ENCODE measurements at places on chromosomes 4 and X.

DNA sequence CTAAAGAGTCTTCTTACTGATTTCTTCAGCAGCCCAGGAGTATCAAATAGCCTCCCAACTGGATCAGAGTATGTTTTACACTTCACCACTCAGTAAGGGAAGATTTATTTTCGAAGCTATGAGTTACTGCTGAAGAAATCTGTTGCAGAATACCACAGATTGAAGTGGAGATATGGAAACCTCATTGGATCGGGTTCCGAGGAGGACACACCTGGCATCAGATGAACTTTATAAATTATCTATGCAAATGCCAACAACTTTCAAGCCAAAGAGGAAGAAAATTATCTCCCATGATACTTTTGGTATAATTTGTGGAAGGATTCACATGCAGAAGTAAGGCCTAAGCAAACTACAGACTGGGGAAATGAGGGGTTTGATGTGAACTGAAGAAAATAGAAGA is 515.9 kb upstream of the NDST4 start:
- DNase-seq: no peak

DNA sequence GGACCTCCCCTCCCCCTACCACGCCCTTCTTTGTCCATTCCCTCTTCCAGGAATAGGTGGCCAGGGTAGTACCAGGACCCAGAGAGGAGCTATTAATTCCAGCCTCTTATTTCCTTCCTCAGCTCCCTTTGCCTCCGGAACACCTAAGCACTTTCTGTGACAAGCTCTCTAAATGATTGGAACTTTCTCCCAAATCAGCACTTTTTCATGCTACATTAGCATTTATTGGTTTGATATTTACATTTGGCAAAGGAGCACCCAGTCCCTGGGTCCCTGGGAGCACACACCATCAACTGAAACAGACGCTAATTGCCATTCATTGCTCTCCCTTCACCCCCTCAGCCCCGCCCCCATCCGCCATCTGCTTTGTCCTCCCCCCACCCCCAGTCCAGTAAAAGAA is 182.0 kb upstream of the BCOR start:
- DNase-seq: no peak

DNA sequence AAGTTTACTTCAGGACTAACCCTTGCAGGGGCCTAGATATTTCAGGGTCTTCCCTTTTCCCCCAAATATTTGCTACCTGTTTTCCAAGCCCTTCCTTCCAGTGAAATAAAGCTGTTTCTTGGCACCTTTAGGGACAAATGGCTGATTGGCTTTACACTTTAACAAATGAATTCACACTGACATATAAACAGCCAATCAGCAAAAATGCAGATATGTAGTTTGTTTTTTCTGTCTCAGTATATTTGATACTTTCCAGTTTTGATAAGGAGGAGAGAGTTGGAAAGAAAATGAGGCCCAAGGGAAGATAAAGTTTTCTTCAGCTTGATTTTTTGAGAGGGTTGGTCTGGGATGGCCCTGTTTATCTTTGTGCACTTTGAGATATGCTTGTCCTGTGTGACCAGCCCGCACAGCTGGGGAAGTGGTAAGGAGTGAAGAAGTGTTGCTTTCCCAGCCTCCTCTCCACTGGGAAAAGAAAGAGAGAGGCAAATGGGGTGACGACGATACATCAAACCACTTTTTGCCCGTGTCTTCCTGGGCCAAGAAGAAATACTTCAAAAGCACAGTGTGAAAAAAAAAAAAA is 67.5 kb downstream of the MGST2 start:
- no peak for DNase-seq

DNA sequence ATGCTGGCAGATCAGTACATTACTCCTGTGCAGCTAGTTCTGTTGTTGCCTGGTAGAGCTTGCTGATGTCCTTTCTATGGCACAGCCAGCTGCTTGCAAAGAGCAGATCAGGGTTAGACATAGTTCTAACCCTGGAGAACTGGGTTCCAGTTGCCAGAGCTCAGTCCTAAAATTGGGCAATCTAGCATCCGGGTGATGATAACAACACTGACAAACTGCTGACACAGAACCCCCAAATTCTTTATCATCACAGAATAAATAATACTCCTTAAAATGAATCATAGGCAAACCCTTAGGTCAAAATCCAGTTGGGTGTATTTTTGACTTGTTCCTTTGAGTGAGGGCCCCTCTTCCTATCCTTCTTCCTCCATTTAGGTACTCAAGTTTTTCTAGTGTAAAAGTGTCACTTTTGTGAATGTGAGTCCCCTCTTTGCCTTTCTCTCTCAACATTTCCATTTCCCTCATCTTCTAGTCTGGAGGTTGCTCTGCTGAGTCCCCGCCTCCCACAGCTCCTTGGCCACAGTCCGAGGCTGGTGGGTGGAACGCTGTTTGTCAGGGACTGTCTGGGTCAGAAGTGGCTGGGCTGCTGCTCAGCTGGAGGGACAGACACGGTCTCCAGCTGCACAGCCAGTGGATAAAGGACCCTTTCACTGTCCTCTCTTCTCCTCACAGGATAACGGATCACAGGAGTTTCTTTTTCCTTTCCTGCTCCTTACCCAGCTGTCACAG is 93.6 kb upstream of the RASGEF1B start:
- DNase-seq: no peak

DNA sequence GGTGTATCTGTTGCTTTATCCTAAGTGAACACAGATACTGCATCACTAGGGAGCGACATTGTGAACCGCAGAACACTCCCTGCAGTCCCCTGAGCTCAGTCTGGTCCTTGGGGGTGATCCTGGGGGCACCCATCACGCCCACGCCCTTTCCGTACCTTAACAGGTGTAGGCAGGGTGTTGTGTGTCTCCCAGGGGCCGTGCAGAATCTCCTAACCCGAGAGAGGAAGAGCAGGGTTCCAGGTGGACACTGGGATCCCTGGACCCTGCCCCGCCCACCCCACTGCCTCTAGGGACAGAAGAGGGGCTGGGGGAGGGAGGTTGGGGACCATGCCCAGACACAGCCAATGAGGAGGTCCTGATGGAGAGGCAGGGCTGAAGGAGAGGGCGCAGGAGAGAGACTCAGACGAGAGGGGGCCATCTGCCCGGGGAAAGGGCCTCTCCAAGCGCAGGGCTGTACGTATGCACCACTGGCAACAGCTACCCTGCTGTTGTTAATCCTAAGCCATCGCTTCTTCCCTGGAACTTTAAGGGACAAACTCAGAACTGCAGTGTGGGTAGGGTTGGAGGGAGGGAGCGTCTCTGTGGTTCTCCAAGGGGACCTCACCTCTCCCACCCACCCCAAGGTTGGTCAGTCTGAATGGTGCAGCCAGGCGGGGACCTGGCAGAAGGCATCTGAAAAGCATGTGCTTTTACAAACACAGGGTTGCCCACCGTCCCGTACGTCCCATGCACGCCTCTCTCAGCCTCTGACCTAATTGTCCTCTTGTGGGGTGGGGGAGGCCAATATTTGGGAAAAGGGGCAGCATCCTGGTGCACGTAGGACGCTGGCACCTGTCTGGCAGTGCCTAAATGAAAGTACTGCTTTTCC is 2.5 kb downstream of the P2RY8 start:
- DNase-seq: peak; percentile 69

GRCh38 chrX:18354369-18355223 is at the start of gene SCML2:
Gene SCML2 (minus strand): TSS chrX:18354688. CDS start chrX:18334071, 20,617 bp downstream.
- peak; percentile 53 for DNase-seq

DNA sequence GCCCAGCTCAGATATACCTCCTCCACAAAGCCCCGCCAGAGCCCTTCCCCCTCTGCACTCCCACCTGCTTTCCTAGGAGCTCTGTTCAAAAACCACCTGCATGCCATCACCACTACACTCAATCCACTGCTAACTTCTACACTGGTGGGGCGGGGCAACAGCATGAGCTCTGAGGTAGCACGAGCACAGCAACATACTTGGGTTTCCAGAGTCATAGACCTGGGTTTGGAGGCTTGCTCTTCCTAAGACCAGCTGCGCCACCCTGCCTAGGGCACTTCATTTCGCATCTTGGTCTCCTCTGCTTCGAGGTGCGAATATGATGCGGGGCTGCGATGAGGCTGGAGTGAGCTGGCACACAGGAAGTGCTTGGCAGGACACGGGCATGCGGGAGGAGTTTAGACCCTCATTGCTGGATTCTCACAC is 3.6 kb downstream of the SASH3 start:
- no peak for DNase-seq

- DNase-seq: no peak
Observed at GRCh38 chr4:30718641-30719453, 1.3 kb upstream of the PCDH7 start.

- DNase-seq: no peak
Observed at GRCh38 chr4:83862471-83862870, 326.6 kb downstream of the GPAT3 start.

- no peak for DNase-seq
Observed at GRCh38 chrX:129785160-129785947, 5.6 kb downstream of the SASH3 start.

- no peak for DNase-seq
Observed at GRCh38 chr4:14792702-14793227, 209.5 kb upstream of the CPEB2 start.

DNA sequence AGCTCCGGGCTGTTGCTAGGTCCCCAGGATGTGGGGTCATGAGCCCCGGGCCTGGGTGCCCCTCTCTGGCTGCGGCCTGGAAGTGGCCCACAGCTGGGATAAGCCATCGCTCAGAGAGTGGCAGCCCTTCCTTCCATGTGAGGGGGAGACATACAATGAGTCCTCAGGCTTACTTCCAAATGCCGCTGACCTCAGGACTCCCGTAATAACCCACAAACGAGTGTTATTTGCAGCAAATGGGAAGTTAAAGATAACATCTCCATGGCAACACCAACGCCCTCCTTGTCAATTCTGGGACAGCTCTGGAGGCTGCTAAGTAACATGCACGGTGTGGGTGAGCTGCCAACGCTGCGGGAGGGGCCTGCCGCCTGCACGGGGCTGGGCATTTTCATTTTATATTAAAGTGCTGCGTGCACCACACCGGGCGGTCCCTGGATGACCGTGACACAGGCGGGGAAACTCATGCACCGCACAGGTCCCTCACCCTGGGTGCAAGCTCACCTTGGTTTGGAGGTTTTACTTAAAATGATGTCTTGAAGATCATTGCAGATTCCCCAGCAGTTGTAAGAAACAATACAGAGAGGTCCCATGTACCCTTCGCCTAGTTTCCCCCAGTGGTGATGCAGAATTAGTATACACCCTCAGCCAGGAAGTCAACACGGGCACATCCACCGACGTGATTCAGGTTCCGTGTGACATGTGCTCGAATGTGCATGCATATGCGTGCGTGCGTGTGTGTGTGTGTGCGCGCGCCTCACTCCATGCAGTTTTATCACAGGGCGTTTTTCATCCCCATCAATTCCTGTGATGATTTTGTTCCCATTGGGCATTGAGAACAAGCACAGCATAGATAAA is 79.4 kb downstream of the ABLIM2 start:
- no peak for DNase-seq

DNA sequence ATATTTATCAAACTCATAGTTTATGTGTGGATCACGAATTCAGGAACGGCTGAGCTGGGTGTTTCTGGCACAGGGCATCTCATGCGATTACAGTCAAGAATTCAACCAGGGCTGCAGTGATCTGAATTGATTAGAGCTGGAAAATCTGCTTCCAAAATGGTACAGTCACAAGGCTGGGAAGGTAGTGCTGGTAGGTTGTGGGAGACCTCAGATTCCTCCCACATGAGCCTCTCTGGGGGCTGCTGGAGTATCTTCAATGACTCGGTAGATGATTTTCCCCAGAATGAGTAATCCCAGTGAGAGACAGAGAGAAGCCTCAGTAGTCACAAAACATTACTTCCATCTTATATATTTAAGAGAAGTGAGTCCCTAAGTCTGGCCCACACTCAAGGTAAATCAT is 36.2 kb upstream of the PRDX4 start:
- no peak for DNase-seq

GRCh38 chrX:12052109-12052508 is 86.2 kb upstream of the FRMPD4 start:
- DNase-seq: no peak
